ENCODE measurements at places on chromosomes 13 and 19. TPM values are rescaled to one million over a fixed set of nuclear protein-coding genes. Genes with fewer than 3 reads are reported as not detected.

Gene KLHL1
- total RNA-seq = not detected

Gene MEIOSIN
- total RNA-seq = not detected

Gene ITGBL1
- total RNA-seq = not detected

Gene KHSRP
- total RNA-seq = 415 TPM

Gene BSPH1
- total RNA-seq = not detected

Gene SLC15A1
- total RNA-seq = not detected

Gene ZNF439
- 3.6 TPM for total RNA-seq

Gene ERFL
- 3.1 TPM for total RNA-seq

Gene DPF1
- total RNA-seq = 1.4 TPM

Gene TMC4
- total RNA-seq = 0.73 TPM

Gene LYL1
- total RNA-seq = 2.4 TPM

Gene HPN
- not detected for total RNA-seq

Gene TDRD12
- total RNA-seq = 0.18 TPM

Gene LINGO3
- 0.24 TPM for total RNA-seq
